KBM-7 (cell line): ENCODE measurements at places on chromosomes 16 and 17.

- no peak for DNase-seq
Observed at GRCh38 chr16:80744856-80745255, 59.5 kb downstream of the CDYL2 start.

DNA sequence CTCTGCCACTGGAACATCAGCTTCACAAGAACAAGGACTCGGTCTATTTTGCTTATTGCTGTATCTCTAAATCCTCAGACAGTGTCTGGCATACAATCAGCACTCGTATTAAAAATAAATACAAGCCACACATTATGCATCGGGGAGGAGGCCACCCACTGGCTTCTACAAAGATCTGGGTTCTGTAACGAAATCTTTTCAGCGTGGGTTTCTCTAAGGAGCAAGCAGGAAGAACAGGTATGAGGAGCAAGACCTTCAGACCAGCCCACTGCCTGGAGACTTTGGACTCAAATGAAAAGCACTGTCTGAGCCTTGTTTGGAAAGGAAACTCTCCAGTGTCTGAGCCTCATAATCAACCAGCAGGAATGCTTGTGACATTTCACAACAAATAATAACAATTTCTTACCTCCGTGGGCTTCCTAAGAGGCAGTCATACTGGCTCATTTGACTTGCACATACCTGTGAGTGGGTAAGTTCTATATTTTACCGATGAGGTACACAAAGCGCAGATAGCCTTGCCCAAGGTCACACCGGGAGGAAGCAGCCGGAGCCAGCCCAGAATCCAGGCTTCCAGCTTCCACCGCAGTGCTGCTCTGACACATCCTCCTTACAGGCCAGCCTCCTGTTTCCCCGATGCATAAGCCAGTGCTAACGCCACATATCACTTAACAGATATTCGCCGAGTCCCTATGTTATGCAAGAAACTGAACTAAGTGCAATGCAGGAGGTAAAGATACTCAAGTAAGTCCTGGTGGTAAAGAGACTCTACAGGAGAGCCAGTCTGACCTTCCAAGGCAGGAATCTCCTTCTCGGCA lies 118.6 kb upstream of the TNRC6C start:
- no peak for DNase-seq

DNA sequence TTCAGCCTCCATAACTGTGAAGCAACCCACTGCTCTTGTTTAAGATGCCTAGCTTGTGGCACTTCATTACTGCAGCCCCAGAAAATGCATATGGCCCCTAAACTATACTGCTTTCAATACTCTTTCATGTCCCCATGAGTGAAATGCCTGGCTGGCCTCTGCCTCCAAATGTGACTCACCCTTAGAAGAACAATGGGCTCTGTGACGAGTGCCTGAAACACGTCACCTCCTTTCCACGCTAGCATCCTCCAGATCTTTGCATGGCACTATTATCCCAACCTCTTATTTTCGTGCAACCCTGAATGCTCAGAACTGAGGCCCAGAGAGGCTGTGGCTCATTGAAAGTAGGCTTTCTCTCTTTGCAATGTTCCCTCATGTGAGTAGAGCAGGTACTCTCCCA lies 233.1 kb downstream of the CBLN1 start:
- DNase-seq, result no peak

GRCh38 chr17:29643817-29644160 lies 21.1 kb upstream of the CORO6 start:
- no peak for DNase-seq

GRCh38 chr16:85208643-85209520 lies 96.6 kb upstream of the CIBAR2 start:
- DNase-seq, result no peak

GRCh38 chr17:5513628-5514027 lies 27.3 kb downstream of the MIS12 start:
- peak; percentile 34 for DNase-seq

- DNase-seq, result peak; percentile 42
Observed at GRCh38 chr16:75272097-75272551, 20.7 kb upstream of the BCAR1 start.

DNA sequence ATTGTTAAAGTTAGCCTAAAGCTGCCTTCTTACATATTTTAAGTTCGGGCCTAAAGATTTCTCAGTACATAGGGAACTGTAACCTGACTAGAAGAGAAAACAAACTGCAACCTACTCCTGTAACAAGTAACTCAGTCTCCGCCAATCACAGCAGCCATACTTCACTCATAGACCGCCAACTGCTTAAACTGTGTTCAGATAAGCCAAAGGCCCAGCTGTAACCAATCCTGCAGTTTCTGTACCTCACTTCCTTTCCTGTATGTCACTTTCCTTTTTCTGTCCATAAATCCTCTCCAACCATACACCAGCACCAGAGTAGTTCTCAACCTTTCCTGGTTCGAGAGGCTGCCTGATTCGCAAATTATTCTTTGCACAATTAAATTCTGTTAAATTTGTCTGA lies 41.5 kb downstream of the GLG1 start:
- no peak for DNase-seq

- DNase-seq, result no peak
Observed at GRCh38 chr16:72963533-72964315, 84.2 kb downstream of the ZFHX3 start.
